ENCODE measurements at places on chromosomes 6 and 20.

- no peak for DNase-seq
These were observed 81.7 kb upstream of the SHLD1 start for GRCh38 chr20:5668529-5668868.

- peak; percentile 30 for DNase-seq
These were observed 49.3 kb downstream of the EBF4 start for GRCh38 chr20:2741881-2742280.

GRCh38 chr6:56040889-56041301 lies 165.5 kb upstream of the BMP5 start:
- DNase-seq, result no peak

- no peak for DNase-seq
These were observed 1.9 kb downstream of the GRM4 start for GRCh38 chr6:34143884-34144580.

DNA sequence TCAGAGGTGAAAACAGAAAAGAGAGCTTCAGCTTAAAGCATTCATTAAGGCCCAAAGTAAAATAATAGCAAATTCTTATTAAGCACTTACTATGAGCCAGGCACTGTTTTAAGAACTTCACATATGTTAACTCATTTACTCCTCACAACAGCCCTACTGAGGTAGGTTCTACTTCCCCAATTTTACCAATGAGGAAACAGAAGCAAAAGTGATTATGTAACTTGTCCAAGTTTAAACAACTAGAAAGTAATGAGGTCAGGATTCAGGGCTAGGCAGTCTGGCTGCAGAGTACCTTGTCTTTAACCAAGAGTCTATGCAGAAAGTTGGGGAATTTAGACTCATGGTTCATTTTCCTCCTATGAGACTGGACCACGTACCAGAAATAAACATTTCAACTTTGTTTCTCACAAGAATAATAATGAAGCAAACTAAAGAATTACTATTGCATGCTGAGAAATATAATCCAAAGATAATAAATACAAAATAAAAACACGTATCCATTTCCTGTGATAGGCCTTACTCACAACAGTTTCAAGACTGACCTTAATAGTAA lies 3.8 kb downstream of the COL21A1 start:
- DNase-seq, result no peak

GRCh38 chr6:50842861-50843384 lies 24.3 kb downstream of the TFAP2B start:
- no peak for DNase-seq

DNA sequence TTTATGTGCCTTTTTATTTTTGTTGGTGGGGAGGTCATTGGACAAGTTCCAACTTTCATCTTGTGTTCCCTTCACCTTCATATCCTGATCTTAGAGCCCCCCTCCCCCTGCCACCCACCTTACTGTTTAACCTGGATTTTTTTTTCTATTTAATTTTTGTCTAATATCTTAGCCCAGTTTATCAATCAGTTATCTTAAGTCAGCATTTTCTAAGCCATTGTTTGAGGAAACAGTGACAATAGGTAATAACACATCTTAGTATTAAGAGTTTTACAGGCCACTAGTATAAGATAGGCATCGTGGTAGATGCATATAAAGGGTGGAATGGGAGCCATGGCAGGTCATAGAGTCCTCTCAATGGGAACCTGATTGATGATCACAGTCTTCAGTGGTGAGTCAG lies 2.4 kb downstream of the ABT1 start:
- no peak for DNase-seq

GRCh38 chr6:115468272-115469005 lies 592.3 kb downstream of the FRK start:
- DNase-seq, result no peak

DNA sequence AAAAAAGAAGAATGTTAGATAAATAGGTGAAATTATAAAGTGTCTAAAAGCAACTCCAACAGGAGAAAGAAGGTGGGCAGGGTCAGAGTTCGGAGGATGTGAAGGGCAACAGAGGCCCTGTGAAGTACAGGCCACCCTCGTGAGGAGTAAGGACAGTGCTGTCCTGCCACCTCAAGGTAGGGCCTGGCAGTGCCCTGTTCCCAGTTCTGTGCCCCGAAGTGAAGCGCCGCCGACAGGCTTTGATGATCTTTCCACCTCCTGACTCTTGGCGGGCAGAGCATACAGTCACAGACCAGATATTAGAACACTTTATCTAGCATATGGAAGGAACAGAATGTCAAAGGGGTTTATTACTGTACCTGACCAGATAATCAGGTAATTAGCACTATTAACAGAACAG lies 75.8 kb downstream of the GJA10 start:
- DNase-seq, result no peak

- no peak for DNase-seq
These were observed 172.6 kb downstream of the BMP2 start for GRCh38 chr20:6940048-6940447.

GRCh38 chr20:40967700-40968099 lies 60.9 kb upstream of the TOP1 start:
- DNase-seq, result no peak

- no peak for DNase-seq
These were observed 10.8 kb upstream of the AKAP7 start for GRCh38 chr6:131124336-131125071.

DNA sequence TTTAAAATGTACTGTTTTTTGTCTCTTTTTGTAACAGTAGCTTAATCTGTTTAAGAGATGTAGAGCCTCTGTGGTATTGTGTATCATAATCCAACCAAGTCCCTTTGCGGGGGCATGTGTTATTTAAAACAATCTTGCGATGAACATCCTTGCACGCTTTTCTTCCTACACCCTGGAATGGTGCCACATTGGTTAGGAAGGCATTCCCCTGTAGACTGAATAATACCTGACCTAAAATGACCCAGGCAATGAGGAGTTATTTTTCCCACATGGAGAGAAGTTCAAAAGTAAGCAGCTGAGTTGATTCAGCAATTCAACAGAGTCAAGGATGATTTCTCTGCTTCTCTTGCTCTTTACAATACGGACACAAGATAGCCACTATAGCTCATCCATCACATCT lies 142.0 kb upstream of the PMEPA1 start:
- DNase-seq, result no peak

GRCh38 chr6:74715355-74716085 lies 490.3 kb downstream of the COL12A1 start:
- no peak for DNase-seq

GRCh38 chr6:160333841-160334240 lies 14.3 kb upstream of the SLC22A3 start:
- DNase-seq, result no peak

DNA sequence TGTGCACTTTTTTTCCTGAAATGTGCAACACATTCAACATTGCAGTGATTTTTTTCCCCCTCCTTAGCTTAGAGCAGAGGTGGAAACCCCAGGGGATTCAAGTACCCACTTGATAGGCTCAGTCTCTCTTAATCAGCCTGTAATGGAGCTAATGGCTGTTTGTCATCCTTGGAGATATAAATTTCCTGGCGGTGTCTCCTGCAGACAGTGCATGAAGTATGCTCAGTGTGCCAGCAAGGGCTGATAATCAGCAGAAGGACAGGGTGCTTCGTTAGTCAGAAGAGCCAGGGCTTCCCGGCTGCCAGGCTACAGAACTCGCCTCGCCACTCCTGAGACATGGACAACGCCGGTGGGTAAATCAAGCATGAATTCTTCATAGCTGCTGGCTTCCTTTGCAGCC lies 69.8 kb upstream of the PHACTR2 start:
- no peak for DNase-seq

- DNase-seq, result no peak
These were observed 206.6 kb upstream of the PREP start for GRCh38 chr6:105609375-105609991.

DNA sequence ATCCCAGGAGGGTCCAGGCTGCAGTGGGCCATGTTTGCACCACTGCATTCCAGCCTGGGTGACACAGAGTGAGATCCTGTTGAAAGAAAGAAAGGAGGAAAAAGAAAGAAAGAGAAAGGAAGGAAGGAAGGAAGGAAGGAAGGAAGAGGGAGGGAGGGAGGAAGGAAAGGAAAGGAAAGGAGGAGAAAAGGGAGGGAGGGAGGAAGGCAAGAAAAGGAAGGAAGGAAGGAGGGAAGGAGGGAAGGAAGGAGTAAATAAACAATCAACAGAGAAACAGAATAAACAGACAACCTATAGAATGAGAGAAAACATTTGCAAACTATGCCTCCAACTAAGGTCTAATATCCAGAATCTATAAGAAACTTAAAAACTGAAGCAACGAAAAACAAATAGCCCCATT lies 11.6 kb upstream of the PHACTR1 start:
- no peak for DNase-seq

DNA sequence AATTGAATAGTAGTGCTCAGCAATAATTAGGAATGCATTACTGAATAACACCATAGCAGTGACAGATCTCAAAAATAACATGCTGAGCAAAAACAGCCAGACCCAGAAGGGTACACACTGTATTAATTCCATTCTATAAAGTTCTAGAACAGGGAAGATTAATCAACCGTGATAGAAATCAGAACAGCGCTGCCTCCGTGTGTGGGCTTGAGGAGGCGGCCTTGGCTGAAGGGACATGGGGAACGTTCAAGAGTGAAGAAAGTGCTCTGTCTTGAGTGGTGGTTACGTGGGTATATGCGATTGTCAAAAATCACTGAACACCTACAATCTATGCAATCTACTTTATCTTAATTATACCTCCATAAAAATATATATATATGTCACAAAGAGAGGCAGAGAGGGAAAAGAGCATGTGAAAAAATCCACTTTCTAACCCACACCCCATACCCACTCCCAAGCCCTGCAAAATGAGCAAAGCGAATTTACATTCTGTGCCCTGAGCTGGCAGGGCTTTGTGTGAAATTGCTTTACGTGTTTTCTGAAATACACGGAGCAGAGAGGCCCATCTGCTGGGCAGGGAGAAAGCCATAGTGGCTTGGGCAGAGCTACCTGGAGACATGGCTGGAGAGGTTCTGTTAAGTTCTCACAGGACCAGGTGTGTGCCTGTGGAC lies 74.4 kb downstream of the NFATC2 start:
- no peak for DNase-seq

DNA sequence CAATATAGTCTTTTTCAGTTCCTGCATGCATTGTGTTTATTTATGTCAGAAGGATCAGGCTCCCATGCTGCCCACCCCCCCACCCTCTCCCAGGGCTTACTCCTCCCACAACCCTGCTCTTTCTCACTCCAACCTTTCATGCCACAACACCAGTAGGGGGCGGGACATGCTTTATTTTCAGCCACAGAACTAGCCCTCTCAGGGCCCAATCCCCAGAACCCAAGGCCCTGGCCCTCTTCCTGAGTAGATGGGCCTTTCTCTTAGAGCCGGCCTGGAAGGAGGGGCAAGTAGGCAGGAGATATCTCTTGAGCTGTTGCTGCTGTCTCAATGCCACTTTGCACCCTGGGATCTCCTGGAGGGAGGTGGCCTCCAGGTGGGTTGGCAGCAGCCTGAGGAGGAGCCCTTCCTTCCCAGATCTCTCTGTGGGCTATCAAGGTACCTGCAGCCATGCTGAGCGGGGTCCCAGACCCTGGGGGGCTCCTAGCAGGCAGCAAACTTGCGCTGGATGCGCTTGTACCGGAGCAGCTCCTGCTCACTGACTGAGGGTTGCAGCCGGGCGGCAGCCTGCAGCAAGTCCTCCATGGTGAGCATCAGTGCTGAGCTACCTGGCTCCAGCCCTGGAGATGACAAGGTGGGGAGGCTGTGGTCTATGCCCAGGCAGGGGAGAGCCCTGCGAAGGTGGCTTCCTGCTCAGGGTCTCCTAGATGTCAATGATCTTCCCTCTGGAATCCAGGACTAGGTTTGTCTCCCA lies 3.5 kb downstream of the GNMT start:
- no peak for DNase-seq

DNA sequence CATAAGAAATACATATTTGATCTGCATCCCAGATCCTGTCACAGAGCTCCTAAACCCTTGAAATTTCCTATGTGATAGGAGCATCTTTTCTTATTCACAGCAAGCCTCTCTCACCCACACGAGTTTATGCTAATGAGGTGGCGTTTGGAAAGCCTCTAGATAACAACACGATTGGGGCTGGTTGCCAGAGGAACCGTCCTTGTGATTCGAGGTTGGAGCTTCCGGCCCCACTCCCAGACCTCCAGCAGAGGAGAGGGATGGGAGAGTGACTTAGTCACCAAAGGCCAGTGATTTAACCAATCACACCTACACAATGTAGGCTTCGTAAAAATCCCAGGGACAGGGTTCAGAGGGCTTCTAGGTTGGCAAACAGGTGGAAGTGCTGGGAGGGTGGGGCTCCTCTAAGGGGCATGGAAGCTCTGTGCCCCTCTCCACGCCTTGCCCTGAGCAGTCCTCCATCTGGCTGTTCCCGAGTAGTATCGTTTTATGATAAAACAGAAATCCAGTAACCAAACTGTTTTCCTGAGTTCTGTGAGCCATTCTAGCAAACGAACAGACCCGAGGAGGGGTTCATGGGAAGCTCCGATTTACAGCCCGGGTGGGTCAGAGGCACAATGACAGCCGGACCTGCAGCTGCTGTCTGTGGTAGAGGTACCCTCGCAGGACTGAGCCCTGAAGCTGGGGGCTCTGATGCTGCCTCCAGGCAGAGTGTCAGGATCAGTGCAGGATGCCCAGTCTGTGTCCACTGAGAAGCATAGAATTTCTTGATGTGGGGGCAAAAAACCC lies 238.1 kb upstream of the ARID1B start:
- DNase-seq, result no peak

GRCh38 chr6:51892750-51893149 lies 194.7 kb downstream of the PKHD1 start:
- no peak for DNase-seq

DNA sequence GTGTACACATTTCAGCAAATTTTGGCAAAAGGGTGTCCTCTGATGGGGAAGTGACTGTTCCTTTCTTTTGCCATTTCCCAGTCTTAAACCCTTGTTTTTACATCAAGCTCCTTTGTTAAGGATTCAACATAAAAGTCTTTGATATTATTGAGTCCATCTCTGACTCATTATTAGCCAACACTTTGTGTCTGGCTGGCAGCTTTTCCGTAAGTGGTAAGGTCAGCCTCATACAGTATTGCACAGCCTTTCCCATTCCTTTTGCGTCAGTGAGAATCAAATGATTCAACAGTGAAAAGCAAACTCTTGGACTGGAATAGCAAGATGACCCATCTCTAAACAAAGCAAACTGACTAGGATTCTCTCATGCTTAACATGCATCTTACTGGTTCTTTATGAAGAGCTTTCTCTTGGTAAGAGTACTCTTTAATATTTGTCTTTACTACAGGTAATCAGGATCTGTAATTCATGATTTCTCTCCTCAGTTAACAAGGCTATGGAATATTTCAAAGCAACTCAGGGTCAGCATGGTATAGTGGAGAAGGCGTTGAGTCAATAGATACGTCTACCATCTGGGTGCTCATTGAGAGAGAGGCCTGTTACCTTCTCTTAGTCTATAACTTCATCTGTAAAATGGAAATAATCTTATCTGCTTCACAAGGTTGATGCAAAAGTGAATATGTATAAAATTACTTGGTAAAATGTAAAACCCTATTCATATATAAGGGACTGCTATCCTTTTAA lies 183.6 kb downstream of the PRL start:
- DNase-seq, result peak; percentile 86

- no peak for DNase-seq
These were observed 608.0 kb downstream of the COL12A1 start for GRCh38 chr6:74597840-74598239.

GRCh38 chr6:26394289-26394688 lies 7.8 kb upstream of the BTN3A1 start:
- DNase-seq, result no peak

GRCh38 chr20:14477125-14477524 lies 139.7 kb upstream of the FLRT3 start:
- no peak for DNase-seq

- no peak for DNase-seq
These were observed 216.4 kb downstream of the UNC5CL start for GRCh38 chr6:40822619-40823018.
